ENCODE measurements at places on chromosomes 5 and 9.
A peak's percentile ranks its signal among the peaks of the same experiment; 100 is the strongest.

GRCh38 chr5:68225911-68226545 is 10.5 kb downstream of the PIK3R1 start:
- no peak for DNase-seq

DNA sequence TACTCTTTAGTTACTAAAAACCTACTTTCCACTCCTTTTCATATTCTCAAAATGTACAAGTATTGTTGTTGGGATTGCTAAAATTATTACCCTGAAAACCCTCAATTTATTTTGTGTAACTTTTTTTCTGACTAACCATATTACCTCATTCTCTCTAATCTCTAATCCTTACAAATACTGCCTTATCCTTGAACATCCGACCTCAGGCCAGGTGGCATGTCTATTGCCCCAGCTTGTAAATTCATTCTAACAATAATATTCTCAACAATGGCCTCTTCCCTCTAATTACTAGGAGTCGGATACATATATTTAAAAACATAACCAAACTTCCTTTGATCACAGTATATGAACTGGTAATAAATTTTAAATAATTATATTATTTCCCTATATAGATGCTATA is 25.8 kb downstream of the ARL15 start:
- DNase-seq, result no peak

DNA sequence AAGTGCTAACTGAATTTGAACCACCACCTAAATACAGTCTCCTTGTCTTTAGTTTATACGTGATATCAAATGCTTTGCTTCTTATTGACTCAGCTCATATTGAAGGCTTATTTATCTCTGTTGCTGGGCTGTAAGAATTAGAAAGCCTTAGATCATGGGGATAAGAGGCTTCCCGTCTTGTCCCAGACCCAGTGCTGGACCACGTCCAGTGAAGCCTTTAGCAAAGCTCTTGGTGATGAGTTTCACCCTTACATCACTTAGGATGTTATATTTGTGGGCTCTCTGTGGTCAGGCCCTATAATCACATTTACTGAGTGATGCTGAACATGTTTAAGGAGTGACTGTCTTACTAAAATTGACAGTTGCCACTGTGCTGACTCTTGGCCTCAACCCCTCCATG is 11.2 kb downstream of the FAM240B start:
- DNase-seq, result no peak

DNA sequence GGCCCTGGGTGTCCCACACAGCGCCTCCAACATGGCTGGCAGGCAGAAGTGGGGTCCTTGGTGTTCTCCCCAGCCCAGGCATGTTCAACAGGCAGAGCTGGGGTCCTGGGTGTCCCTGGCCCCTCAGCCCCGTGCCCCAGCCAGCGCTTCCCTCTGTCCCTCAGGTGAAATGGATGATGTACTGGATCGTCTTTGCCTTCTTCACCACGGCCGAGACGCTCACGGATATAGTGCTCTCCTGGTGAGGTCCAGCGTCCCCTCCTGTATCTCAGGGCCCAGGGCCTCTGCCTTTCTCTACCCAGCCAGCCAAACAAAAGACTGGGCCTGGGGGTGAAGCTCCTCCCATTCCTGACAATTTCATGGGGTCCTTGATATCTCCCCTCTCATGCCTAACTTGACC is 2.4 kb downstream of the REEP2 start:
- no peak for DNase-seq

DNA sequence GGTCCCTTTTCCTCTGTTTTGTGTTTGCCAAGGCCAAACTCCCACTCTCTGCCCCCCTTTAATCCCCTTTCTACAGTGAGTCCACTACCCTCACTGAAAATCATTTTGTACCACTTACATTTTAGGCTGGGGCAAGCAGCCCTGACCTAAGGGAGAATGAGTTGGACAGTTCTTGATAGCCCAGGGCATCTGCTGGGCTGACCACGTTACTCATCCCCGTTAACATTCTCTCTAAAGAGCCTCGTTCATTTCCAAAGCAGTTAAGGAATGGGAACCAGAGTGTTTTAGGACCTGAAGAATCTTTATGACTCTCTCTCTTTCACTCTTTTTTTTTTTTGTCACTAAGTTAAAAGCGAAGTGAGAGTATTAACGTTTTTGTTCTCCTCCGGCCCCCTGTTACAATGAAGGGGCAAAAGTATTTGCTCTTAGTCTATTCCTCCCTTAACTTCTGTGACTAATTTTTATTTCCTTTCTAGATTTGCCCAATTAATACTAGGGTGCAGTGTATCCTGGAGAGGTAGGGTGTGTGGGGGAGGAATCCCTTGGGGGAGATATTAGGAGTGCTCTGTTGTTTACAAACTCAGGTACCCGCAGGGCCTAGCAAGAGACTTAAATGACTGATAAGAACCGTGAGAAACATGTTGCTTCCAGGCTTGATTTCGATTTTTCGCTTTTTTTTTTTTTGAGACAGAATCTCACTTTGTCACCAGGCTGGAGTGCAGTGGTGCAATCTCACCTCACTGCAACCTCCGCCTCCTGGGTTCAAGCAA is 14.7 kb downstream of the GM2A start:
- no peak for DNase-seq

GRCh38 chr5:55324815-55325418 is 17.1 kb downstream of the MTREX start:
- peak; percentile 70 for DNase-seq

GRCh38 chr5:52657247-52657645 is 130.5 kb upstream of the ITGA1 start:
- DNase-seq, result peak; percentile 35

GRCh38 chr5:177399997-177400868 is at the start of gene PFN3:
Gene PFN3 (minus strand): TSS chr5:177400661. CDS start chr5:177400576, 85 bp downstream.
- peak; percentile 14 for DNase-seq

- peak; percentile 53 for DNase-seq
These were observed 177.2 kb downstream of the ERCC6L2 start for GRCh38 chr9:96052686-96053085.

DNA sequence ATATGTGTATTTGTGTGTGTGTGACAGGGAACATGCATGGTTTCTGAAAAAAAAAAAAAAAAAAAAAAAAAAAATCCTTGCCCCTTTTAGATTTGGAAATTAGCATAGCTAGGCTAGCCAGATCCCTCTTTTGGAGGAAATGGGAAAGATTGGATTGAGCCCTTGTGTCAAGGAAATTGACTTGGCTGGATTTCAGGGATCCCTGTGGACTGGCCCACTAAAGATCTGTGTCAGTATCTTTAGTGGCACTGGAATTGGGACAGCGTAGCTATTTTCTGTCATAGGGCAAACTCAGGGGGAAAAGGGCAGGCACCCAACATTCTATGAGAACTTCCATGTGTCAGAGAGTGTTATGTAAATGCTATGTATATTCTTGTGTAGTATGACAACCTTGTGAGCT is 35.4 kb downstream of the SH3GL2 start:
- no peak for DNase-seq

DNA sequence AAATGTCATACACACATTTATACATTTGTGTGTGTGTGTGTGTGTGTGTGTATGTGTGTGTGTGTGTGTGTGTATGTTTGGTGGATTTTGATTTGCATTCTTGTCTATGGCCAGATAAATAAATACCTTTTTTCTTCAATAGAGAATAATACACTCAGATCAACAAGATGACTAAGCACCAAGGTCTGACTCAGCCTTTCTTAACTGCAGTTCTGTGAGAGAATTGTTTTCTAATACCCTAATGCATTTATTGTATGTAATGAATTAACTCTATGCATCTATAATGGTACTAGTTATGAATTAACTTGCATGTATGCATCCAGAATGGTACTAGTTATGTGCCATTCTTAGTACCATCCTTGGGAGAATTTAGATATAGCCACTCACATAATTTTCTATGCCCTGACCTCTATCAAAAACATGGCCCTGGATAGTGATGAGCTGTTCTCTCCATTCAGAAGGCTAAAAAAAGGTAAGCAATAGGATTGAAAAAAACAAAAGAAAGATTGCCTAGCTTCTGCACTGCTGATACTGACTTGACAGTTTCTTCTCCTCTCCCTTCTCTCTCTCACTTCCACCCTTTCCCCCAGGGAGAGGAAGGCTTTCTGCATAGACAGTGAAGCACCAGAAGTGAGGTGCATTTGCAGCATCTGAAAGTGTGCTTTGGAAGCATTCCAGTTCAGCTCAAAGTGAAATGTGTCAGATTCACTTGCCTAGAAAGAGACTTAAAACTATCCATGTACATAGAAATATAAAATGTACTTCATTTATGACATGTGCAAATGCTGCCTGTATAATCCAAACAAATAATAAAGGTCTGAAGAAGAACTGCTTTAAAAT is 55.1 kb upstream of the CCDC112 start:
- no peak for DNase-seq

DNA sequence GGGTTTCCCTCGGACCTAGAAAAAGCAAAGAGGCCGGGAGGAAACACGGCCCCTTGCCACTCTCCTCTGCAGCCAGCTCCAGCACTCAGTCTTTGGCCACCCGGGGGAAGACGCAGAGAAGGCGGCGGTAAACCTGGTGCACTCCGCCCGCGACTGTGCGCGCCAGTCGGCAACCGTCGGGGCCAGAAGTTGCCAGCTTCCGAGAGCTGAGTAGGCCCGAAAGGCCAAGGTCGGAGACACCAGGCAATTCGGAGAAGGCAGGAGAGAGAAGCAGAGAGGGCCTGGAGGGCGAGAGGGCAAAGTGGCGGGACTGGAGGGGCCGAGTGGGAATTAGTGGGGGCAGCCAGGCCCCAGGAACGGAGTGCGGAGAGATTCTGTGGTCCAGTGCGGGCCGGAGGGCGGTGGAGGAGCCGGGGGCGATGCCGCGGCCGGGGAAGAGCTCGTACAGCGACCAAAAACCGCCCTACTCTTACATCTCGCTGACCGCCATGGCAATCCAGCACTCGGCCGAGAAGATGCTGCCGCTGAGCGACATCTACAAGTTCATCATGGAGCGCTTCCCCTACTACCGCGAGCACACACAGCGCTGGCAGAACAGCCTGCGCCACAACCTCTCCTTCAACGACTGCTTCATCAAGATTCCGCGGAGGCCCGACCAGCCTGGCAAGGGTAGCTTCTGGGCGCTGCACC is at the start of gene FOXB2:
Gene FOXB2 (plus strand): TSS at position 420 of the 690 bp plus-strand sequence. CDS start 0 bp downstream, at position 420.
- no peak for DNase-seq

DNA sequence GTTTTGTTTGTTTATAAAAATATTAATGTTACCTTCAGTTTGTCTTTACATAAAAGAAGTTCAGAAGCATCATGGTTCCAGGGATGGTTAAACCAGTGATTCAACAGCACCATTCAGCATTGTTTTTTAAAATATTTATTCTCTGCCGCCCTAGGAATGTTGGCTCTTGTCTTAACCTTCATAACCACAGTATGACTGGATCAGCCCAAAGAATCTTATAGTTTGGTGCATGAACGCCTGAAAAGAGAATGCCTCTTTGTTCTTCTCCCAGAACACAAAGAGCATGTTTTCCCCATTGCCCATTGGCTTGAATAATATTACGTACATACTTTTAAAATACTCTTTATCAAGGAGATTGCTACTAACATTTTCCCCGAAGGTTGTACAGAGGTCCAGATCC is 413.4 kb downstream of the ANXA1 start:
- DNase-seq, result no peak
